ENCODE measurements at places on chromosomes 7 and 10.

DNA sequence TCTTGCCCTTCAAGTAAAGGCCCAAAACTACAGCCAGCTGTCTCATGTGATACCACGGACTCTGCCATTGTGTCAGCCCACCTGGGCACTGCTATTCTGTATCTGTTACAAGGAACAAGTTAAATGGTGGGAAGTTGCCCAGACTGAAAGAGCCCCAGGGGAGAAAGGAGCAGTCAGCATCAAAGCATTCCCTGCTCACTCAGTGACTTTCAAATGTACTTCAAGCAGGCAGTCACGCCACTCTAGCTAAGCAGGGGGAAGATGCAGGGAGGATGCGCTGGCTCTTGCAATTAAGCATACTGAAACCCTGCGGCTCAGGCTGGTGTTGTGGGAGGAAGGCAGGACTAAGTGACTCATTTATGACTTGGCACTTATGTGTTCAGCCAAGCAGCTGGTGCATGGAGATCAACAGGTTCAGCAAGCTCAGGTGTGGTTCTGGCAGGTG lies 1249.6 kb downstream of the TYW1 start:
- DNase-seq = no peak

DNA sequence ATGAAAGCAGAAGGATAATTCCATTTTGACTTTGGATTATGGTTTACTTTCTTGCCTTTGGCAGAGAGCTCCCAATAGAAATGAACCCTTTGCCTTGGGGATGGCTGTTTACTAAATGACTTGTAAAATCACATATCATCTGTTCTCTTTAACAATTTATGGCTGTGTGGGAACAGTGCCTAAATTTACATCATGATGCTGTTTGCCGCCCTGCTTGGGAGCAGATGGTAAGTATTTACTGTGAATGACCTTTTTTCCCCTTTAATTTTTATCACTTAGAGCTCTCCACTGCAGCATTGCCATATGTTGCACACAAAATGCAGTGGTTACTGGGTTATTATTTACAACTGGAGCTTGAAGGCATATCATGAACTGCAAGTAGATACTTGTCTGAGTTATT lies 13.4 kb downstream of the HEPACAM2 start:
- no peak for DNase-seq

DNA sequence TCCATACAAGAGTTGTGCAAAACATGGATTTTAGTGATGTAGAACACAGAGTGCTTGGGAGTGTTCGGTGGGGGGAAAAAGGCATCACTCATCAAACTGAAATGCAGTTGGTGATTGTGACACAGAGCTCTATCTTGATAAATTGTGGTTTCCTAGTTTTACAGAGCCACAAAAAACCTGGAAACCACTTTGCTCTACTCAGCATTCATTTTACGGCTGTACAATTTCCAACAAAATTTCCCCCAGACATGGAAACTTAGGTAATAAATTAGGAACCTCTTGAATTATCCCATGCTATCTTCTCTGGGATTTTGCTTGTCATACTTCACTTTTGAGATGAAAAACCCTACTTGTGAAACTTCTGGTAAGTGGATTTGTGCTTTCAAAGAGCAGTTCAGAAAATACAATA lies 614.9 kb upstream of the FZD8 start:
- no peak for DNase-seq

DNA sequence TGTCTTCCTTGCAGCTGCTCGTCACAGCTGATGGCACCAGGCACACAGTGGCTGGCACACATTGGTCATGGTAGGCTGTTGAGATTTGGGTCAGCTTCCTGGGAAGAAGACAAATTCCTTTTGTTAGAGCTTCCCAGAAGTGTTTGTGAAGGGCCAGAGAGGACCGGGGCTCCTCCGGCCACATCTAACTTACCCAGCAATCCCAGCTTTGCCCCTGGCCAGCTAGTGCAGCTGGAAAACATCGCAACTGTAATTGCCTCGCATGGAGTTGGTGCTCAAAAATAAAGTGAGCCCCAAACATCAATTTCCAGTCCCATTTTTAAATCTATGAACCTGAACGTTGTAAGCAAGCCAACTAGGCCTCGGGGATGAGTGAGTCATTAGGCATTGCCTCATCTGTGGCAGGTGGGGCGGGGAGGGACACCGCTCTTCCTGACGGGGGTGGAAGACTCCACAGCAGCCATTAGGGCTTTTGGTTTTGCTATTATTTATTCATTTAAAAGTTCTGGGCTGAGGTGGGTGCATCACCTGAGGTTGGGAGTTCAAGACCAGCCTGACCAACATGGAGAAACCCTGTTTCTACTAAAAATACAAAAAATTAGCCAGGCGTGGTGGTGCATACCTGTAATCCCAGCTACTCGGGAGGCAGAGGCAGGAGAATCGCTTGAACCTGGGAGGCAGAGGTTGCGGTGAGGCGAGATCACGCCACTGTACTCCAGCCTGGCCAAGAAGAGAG lies 12.4 kb downstream of the CPA5 start:
- peak; percentile 92 for DNase-seq

DNA sequence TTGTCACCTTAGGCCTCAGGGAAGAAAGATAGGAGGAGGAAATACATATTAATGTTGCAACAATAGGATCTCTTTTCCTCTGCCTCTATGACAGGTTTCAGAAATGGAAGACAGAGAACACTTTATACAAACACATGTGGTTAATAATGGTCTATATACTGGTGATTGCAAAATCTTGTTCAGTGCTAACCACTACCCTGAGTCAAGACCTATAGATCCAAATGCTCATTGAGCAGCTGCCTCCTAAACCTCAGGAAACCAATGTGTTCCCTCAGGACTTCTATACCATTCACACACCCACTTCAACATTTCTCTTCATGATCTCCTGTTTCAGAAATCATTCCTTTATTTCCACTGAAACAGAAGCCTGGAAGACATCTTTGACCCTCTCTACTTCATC lies 32.5 kb upstream of the VWDE start:
- DNase-seq = peak; percentile 47

DNA sequence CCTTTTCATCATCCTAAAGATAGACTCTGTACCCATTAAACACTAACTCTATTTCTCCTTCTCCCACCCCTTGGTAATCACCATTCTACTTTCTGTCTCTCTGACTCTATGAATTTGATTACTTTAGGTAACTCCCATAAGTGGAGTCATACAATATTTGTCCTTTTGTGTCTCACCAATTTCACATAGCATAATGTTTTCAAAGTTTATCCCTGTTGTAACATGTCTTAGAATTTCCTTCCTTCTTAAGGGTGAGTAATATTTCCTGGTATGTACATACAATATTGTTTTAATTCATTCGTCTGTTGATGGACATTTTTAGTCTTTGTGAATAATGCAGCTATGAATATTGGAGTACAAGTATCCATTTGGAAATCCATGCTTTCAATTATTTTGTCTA lies 50.9 kb upstream of the CDCA7L start:
- DNase-seq = peak; percentile 47

DNA sequence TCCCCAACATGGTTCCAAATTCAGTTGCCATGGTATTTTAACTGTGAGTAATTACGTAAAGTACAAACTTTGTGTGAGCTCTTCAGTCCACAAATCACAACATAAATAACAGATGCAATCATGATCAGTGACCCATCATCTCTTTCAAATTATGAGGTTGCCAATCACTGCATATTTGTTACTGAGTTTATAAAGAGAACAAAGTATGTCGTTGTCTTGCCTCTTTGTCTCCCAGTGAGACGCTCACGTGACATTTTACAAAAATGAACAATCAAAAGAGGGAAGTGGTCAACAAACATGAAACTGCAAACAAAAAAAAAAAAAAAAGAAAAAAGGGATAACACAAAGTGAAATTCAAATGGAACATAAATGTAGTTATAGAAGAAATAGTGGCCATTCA lies 122.7 kb upstream of the PDSS1 start:
- DNase-seq = no peak

DNA sequence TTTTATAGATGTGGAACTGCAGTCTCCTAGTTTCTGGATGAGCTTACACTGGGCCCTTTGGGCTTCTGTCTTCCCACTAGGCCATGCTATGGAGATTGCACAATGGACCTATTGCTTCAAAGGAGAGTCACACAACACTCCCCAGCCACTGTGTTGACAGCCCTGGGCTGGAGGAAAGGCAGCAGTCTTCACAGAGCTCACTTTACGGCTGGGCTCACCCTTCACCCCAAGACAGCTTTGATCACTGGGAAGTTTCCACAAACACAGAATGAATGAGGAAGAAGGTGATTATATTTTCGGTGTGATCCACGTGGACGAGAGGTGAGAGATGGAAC lies 92.7 kb upstream of the GDF10 start:
- DNase-seq = no peak

DNA sequence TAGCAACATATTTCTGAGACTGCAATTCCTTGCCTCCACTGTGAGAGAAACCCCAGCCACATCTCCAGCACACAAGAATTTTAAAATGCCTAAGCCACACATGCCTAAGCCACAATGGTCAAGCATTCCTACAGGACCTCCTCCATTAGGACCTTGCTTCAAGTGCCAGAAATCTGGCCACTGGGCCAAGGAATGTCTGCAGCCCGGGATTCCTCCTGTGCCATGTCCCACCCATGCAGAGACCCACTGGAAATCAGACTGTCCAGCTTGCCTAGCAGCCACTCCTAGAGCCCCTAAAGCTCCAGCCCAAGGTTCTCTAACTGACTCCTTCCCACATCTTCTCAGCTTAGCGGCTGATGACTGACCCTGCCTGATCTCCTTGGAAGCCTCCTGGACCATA lies 117.5 kb downstream of the AHR start:
- no peak for DNase-seq

DNA sequence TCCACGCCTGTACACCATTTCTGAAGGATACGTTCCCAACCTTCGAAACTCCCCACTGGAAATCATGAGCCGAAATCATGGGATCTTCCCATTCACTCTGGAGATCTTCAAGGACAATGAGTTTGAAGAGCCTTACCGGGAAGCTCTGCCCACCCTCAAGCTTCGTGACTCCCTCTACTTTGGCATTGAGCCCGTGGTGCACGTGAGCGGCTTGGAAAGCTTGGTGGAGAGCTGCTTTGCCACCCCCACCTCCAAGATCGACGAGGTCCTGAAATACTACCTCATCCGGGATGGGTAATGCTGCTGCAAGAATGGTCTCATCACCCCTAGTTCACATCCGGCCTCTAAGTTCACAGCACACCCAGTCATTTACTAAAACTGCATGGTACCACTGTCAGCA lies 30.3 kb downstream of the PLA2G12B start:
- no peak for DNase-seq

DNA sequence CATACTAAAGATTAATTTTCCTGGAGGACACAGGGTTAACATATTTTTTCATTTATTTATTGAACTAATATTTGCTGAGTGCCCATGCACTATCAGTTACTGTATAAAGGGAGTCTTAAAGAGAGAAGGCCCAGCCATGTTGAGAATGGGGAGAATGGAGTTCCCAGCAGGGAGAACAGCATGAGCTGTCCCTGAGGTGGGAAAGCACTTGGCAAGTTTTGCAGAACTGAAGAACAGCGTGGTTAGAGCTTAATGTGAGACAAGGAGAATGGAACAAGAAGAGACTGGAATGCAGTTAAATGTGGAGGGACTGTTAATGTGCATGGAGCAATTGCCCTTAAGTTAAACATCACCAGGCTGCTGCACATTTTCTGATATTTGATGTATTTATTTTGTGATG lies 435.4 kb downstream of the SUGCT start:
- DNase-seq = peak; percentile 13

- peak; percentile 60 for DNase-seq
Observed at GRCh38 chr7:64951250-64951848, 39.5 kb downstream of the ZNF117 start.

GRCh38 chr7:151177310-151177709 lies 9.7 kb downstream of the ASB10 start:
- no peak for DNase-seq

GRCh38 chr7:141335164-141335563 lies 216.0 kb upstream of the AGK start:
- no peak for DNase-seq

- no peak for DNase-seq
Observed at GRCh38 chr10:3959370-3960325, 174.6 kb upstream of the KLF6 start.

GRCh38 chr7:2934984-2935740 lies 91.1 kb upstream of the GNA12 start:
- DNase-seq = no peak

GRCh38 chr10:1047937-1048336 lies 982 bp downstream of the IDI1 start:
- DNase-seq = no peak

DNA sequence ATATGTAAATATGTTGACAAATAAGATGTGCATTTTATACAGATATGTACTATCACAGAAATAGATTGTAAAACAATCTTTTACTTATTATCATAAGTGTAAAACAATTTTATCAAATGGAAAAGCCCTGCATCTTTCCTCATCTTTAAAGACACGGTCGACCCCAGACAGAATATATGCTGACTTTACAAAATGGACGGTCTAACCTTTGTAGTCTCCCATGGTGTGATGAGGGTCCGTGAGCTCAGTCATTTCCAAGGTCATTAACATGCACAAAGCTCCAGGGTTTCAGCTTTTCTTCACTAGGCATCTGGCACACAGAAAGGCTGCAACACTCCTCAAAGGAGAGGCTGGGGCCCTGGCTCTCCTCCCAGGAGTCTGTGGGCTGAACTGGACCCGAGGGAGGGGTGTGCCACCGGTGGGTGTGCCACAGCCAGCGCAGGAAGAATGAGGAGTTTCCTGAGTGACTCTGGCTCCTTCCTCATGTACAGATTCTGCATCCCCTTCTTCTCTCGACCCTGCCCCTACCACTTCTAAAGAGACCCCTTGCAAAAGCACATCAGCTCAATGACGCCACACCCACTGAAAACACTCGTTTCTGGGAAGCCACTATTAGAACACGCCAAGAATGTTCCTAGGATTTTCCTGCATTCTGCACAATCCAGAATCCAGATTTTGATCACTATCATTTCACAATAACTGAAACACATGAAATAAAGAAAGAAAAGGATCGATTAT lies 26.2 kb upstream of the ABLIM1 start:
- DNase-seq = no peak

DNA sequence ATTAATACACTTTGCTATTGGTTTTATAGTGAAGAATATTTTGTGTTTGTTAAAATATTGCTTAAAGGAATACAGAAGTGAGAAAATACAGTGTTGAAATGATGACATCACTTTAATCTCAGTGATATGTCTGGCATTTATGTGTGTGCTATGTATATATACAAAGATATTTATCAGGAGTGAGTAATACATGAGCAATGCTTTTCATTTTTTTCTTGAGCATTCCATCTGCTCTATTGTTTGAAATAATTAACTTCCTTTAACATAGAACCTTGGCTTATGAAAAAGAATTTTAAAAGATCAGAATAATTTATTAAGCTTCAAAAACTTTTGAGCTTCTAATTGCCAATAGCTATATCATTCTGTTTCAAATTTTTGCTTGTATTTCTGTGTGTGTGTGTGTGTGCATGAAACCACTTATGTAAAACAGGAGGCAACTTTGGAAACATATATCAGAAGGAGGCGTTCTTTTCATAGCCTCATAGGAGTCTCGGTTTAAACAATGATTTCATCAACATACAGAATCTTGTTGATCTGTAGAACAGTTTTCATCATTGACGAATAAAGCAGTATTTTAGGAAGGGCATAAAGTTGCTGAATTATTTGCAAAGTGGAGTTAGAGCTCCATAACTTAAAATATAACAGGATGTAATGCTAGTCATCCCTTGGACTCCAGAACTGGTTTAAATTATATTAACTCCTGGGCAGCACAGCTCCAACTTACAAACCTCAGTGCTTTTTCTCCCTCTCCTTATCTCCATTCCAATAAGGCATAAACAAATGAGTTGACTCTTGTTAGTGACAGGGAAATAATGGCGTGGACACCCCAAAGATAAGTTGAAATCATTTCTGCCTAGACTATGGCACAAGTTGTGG lies 228.4 kb upstream of the DGKB start:
- peak; percentile 63 for DNase-seq
